Stimulated activated CD4-positive, alpha-beta T cell treated with anti-CD3 and anti-CD28 coated beads, Interleukin-15, amount 100 ng/mL, for 1 hour (primary cell): ENCODE measurements at places on chromosomes 1 and 21.

- DNase-seq = no peak
Measured at GRCh38 chr21:41769933-41770332, 3.1 kb upstream of the RIPK4 start.

GRCh38 chr1:171226747-171227370 is 21.4 kb upstream of the FMO1 start:
- no peak for DNase-seq

DNA sequence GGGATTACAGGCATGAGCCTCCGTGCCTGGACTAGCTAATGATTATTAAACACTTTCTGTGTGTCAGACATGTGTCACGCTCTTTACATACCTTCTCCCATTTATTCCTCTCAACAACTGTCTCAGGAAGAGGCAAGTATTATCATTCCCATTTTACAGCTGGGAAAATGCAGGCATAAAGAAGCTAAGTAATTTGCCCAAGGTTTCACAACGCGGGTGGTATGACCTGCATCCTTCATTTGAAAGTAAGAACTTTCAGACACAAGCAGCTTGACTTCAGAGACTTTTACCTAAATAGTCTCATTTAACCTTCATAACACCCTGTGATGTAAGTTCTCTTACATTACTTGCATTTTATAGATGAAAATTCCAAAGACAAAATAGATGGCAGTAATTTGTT is 1.0 kb upstream of the ZSCAN20 start:
- DNase-seq = no peak

GRCh38 chr1:21909787-21910503 is 27.2 kb downstream of the HSPG2 start:
- DNase-seq = no peak

DNA sequence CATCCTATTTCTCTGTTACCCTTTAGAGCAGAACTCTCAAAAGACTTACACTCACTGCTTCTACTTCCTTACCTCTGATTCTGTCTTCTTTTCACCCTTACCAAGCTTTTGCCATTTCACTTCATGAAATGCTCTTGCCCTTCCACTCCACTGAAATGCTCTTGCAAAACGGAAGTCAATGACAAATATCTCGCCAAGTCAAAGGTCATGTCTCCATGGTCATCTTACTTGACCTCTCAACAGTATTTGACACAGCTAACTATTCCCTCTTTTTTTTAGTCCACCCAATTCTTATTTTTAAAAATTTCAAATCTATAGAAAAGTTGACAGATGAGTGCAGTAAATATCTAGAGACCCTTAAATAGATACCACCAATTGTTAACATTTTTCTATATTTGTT is 107.7 kb downstream of the OLFML2B start:
- DNase-seq = no peak

GRCh38 chr1:18100491-18101063 is 7.0 kb upstream of the IGSF21 start:
- DNase-seq = no peak

- DNase-seq = no peak
Measured at GRCh38 chr1:22508329-22508728, 55.0 kb upstream of the EPHA8 start.

DNA sequence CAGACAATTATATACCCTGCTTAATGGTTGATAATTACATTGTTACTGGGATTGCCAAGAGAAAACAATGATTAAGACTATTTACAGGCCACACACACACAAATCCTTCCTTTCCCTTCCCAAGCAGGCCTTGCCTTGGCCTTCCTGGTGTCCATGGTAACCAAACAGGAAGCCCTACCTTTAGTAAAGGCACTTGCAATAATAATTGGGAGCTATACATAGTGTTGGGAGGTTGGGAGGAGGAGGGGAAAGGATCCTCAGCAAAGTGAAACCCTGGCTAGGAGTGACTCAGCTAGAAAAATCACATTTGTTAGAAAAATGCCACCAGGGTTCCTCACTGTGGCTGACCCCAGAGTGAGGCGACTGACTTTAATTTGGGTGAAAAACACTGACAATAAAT is 122.3 kb upstream of the ADAR start:
- DNase-seq = no peak

DNA sequence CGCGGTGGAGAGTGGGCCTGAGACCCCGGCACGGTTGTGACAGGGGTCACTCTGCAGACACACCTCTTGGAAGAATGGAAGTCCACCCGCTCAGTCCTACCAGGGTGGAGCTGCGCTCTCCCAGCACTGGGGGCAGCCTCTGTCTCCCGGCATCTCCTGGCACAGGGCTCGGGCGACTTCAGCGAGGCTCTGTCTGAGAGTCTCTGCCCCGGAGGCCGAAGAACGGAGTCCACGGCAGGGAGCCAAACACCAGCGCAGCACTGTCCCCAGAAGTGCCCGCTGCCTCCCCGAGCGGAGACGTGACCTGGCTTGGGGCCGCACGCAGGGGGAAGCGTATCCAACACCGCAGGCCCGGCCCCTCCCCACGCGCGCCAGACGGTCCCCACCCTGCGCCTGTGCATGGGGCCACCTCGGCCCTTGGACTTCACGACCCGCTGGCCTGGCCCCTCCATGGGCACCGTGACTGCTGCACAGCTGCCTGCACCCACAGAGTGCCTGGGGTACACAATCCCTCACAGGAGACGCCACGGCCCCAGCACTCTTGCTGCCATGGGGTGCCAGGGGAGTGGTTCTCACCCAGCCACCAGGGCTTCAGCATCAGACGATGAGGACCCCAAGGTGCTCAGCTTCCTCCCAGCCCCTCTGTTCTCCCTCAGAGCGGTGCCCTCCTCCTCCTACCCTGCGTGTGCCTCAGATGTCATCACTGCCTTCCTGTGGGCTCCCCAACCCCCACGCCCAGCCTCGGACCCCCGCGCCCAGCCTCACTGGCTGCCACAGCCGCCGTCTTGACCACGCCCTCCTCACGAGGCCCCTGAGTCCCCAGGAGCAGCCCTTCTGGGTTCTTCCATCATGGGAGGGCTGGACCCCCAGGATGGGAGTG is 14.9 kb upstream of the RNF223 start:
- no peak for DNase-seq
